ENCODE measurements at places on chromosomes 12 and 14.
A peak's percentile ranks its signal among the peaks of the same experiment; 100 is the strongest.

DNA sequence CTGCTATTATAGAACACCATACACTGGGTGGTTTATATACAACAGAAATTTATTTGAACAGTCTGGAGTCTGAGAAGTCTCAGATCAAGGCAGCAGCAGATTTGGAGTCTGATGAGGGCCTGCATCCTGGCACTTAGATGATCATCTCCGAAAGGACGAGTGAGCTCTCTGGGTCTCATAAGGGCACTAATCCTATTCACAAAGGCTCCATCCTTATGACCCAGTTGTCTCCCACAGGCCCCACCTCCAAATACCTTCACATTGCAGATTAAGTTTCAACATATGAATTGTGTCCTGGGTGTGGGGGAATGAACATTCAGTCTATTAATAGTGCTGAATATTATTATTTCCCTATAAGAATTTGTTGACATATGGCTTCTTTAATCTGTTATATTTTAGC, 53.6 kb downstream of the FBXO34 start:
- no peak for DNase-seq

DNA sequence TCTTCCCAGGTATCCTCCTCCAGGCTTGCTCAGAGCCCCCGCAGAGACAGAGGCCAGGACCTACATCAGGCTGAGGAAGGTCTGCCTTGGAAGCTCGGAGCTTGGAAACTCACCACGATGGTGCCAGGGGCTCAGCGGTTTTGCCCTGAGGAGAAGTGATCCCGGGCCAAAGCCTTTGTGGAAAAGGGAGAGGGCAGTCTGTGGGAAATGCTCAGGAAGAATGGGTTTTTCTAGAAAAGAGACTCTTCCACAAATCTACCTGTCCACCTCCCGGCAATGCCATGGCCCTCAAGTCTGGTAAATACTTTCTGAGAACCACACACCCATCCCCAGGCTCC, 8.0 kb downstream of the KRT2 start:
- DNase-seq: no peak

DNA sequence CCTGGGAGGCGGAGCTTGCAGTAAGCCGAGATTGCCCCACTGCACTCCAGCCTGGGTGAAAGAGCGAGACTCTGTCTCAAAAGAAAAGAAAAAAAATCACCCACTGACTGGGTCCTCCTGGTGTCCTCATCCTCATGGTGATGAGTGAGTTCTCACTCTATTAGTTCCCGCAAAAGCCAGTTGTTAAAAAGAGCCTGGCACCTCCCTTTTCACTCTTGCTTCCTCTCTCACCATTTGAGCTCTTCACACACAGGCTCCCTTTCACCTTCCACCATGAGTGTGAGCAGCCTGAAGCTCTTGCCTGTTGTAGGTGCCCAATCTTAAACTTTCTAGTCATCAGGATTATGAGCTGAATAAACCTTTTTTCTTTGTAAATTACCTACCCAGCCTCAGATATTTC, 176.4 kb downstream of the SLC38A4 start:
- no peak for DNase-seq

DNA sequence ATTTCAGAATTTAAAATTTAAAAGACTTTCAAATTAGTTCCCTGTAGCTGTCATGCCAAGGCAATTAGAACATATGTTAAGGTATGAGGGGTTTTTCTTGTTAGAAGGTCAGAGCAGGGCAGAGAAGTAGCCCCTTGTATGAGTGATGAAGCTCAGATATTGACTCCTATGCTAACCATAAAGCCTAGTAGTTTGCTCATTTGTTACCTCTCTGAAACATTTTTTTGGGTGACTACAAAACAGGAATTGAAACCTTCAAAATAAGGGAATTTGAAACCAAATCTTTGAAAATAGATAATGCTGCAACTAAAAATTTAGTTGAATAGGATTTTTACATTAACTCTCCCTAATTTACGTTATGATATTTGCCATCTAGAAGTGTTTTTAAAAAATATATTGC, 333.5 kb downstream of the NAV3 start:
- no peak for DNase-seq

- no peak for DNase-seq
Measured at GRCh38 chr12:52259657-52260243, 14.7 kb upstream of the KRT86 start.

- no peak for DNase-seq
Measured at GRCh38 chr12:26874501-26875296, 41.7 kb upstream of the ITPR2 start.

GRCh38 chr14:79580906-79581305, 630.4 kb downstream of the DIO2 start:
- DNase-seq: no peak

DNA sequence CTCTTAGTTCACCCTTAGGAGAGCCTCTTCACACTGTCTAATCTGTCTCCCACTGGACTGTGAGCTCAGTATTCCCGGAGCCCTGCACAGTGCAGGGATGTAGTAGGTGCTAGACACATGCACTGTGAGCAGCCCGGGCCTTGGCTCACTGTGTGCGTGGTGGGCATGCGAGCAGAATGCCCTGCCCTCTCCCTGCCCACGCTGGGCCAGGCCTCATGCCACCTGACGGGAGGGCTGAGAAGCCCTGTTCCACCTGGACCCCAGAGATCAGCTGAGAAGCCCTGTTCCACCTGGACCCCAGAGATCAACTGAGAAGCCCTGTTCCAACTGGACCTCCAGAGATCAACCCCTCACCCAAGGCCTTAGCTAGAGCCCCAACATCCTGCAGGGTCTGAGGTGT, 10.9 kb downstream of the RPS6KL1 start:
- no peak for DNase-seq

- DNase-seq: no peak
Measured at GRCh38 chr14:105116451-105117256, 51.4 kb upstream of the GPR132 start.

DNA sequence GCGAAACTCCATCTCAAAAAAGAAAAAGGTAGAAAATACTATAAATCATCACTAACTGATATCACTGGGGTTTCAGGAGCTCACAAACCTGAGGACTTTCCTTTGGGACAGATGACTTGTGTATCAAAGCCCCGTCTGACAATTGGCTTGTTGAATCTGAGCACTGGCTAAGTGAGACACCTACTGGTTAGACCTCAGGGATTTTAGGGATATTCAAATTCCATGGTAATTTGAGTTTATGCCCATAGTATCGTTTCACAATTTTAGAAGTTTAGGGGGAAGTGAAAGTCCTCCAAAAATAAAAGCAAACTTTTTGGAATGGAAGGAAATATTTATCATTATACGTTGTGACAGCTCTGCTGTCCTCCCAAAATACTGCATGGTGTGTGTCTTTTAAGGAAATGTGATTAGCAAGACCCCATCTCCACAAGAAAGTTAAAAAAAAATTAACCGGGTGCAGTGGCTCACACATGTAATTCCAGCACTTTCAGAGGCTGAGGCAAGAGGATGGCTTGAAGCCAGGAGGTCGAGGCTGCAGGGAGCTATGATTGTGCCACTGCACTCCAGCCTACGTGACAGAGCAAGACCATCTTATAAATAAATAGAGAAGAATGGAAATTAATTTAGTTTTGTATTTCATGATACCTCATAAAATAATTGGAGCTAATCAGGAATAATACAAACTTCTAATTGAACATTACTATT, 49.2 kb downstream of the FBXL14 start:
- no peak for DNase-seq

- DNase-seq: no peak
Measured at GRCh38 chr12:48788854-48789775, at the start of gene ADCY6. Gene ADCY6, minus strand, starts transcription at chr12:48789089. Its CDS starts 5,655 bp downstream, at chr12:48783434.

DNA sequence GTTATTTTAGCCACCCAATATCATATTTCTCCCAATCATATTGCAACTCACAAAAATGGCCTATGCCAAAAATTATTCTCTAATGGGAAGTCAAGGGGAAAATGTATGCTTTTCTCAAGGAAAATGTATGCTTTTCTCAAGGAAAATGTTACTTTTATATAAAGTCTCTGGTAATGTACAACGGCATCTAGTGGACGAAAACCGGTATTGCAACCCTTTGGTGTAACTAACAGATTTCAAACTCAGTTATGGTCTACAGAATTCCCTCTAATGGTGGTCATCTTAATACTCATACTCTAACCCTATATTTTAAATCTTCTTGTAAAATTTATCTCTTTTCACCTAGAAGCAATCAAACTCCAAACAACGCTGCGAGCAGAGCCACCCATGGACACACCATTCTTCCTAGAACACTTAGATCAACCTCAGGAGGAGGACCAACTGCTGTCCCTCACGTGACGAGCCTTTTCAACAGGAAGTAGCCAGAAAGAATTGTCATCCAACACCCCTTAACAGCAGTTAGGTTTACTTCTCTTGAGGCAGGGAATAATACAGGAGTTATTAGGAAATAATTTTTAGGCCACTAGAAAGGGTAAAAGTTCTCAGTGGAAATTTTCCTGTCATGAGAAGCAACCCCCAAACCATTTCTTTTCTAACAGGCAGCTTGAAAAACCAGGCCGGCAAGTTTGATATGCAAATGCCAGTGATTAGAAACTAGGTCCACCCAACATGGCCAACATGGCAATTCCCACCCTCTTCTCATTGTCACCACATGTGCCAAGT, 20.1 kb downstream of the APOBEC1 start:
- DNase-seq: no peak

DNA sequence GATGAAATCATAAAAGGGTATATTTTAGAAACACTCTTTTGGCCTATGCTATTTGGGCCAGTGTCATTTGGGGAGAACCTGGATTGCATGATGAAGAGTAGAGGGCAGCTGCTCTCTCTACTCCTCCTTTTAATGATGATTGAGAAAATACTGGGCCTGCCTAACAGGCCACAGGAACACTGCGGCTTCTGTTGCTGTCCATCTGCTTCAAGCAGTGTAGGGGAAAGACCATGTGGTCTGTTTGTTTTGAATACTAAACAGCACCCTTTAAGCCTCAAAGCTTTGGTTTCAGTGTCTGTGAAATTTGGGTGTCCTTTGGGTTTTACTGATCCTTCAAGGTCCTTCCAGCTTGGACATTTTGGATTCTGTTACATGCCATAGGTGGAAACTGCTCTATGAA, 78.0 kb downstream of the TTC6 start:
- no peak for DNase-seq

- no peak for DNase-seq
Measured at GRCh38 chr14:44963044-44963528, 1.1 kb downstream of the TOGARAM1 start.

- no peak for DNase-seq
Measured at GRCh38 chr14:104784218-104784568, 11.4 kb downstream of the AKT1 start.

- no peak for DNase-seq
Measured at GRCh38 chr12:43278541-43278832, 273.5 kb downstream of the ADAMTS20 start.

- DNase-seq: no peak
Measured at GRCh38 chr12:202081-202731, 11.8 kb downstream of the SLC6A12 start.

DNA sequence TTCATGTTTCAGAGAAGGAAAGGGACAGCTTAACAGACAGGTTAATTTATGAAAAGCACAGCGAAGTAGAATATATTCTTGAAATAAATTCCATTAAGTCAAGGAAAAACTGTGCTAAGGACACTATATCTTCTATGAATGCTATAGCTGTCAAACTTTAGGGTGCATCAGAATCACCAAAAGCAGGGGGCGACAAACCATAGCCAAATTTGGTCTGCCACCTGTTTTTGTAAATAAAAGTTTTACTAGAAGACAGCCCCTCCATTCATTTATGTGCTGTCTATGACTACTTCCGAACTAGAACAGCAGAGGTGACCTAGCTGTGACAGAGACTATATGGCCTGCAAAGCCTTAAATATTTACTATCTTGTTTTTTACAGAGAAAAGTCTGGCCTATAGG, 25.9 kb downstream of the PPP4R3A start:
- DNase-seq: no peak

DNA sequence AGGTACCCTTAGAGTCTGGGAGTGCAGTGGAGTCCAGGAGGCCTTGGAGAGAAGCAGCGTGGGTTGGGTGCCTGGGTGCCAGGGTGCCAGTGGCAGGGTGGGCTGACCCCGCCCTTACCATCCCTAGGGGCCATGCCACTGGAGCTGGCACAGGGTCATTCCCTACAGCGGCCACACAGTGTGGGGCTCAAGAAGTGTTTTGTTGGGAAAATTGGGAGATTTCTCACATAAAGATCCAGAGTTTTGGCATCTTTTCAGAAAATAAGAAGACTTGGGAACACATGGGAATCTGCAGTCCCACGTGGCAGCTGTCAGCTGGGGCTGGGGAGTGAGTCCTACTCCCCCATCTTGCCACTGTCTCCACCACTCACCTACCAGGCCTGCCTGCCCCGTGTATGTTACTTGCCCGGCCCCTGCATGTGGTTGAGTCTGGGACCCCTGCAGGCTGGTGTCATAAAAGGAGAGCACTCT, 4.2 kb downstream of the VASH1 start:
- peak; percentile 21 for DNase-seq

- no peak for DNase-seq
Measured at GRCh38 chr14:93410893-93411292, 19.8 kb upstream of the UNC79 start.

DNA sequence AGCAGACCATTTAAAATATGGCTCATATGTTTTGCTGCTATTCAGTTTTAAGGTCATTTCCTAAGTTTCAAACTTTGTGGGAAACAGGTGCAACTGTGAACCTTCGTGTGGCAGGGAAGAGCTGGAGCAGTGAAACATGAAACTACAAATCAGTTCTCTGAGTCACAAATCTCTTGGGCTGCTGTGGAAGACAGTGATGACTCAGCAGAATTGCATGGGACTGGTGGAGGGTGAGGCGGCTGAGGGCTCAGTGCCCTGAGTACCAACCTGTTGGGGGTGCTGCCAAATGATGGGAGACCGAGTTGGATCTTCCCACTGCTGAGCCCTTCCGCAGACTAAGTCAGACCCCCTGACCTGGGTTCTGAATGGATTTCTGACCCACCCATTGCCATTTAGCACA, 8.4 kb upstream of the CALM1 start:
- no peak for DNase-seq

- peak; percentile 43 for DNase-seq
Measured at GRCh38 chr14:56491299-56492285, 88.0 kb upstream of the TMEM260 start.

DNA sequence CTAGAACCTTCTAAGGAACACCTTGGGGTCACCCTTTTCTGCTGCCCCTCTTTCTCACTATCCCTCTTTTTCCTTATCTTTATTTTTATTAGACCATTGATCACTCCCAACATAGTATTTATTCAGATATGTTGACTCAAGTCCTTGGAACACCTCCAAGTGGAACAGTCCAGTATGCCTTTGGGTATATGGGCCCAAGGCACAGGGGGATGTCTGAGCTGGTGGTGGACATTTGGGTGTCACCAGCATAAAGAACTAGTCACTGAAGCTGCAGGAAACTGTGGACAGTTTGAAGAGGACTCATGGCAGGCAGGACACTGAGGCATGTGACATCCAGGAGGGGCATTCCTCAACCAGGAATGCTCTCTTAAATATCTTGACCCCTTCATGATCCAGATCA, 105.6 kb downstream of the VEZT start:
- DNase-seq: no peak

All from activated CD8-positive, alpha-beta memory T cell treated with anti-CD3 and anti-CD28 coated beads, Interleukin-2, amount 10 ng/mL, durations not matched to agents 7 days and 5 days (primary cell).